RPMI7951 (cell line): ENCODE measurements at places on chromosomes 4 and X. TPM values are rescaled to one million over a fixed set of nuclear protein-coding genes. Genes with fewer than 3 reads are reported as not detected.

The ASIC5 gene
- not detected in 2 replicates for total RNA-seq

GRCh38 chr4:86961116-86961515 lies 26.3 kb downstream of the AFF1 start:
- DNase-seq, result no peak

- no peak for DNase-seq
These were observed 76.8 kb downstream of the RTL5 start for GRCh38 chrX:72054779-72055489.

The RBMX2 gene
- 19.5 and 19.7 TPM in 2 replicates for total RNA-seq

DNA sequence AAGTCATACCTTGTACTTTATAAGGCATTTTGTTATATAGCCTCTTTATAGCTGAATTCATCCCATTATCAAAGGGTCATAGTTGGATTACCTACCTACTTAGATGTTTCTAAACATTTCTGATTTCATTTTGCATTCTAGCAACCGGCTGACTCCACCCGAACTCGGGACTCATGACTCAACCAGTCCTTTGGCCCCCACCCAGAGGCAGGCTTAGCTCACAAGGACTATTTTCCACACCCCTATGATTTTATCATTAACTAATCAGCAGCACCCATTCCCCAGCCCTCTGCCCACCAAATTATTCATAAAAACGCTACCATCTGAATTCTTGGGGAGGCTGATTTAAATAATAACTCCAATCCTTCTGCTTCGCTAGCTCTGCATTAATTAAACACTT lies 79.9 kb upstream of the EGFL6 start:
- peak; percentile 73 for DNase-seq

DNA sequence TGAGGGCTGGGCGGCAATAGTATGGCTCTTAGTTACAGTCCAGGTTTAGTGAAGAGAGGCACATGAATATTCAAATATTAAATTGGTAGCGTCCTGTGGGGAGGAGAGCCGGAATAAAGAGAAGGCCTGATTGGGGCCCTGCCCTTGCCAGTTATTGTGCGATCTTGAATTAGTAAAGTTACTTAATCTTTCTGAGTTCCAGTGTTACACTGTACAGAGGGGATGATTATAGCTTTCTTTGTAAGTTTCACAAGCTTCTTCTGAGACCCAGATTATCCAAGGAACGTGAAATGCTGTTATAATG lies 1.2 kb downstream of the METAP1 start:
- no peak for DNase-seq

The SRPX2 gene
- 7.7 and 11.0 TPM in 2 replicates for total RNA-seq

DNA sequence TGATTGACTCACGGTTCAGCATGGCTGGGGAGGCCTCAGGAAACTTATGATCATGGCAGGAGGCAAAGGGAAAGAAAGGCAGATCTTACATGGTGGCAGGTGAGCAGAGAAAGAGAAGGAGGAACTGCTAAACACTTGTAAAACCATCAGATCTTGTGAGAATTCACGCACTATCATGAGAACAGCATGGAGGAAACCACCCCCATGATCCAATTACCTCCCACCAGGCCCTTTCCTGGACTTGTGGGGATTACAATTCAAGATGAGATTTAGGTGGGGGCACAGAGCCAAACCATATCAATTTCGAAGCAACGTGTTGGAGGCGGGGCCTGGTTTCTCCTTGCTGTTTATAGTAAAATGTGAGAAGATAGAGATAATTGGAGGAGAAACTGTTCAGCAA lies 167.4 kb downstream of the GABRB1 start:
- no peak for DNase-seq

- no peak for DNase-seq
These were observed 8.4 kb upstream of the NWD2 start for GRCh38 chr4:37236165-37236564.

The IBSP gene
- not detected in 2 replicates for total RNA-seq

The ARMCX2 gene
- 18.0 and 27.3 TPM in 2 replicates for total RNA-seq

The TEX13B gene
- total RNA-seq, result 0.12 TPM in 1 of 2 replicates, not detected in the other

- peak; percentile 80 for DNase-seq
These were observed 67.5 kb upstream of the CLDN34 start for GRCh38 chrX:9899640-9900111.

DNA sequence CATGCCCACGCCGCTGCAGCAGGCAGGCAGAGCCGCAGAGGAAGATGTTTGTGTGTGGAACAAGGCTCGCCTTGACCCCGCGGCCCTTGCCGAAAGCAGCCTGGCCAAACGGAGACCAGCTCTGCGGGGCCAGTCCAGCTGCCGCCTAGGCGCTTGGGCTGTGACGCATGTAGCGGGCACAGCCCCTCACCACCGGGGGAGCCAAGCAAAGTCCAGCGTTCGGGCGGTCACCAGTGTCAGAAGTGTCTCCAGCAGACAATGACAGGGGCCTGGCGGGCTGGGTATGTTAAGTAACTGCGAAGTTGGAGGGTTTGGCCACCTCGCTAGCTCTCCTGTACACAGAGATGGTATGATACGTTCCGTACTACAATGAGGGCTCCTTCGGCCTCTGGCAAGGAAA lies 1.3 kb downstream of the AMER1 start:
- no peak for DNase-seq

GRCh38 chr4:26887809-26888208 lies 27.2 kb downstream of the STIM2 start:
- DNase-seq, result no peak

- peak; percentile 72 for DNase-seq
These were observed 200.3 kb downstream of the PDGFC start for GRCh38 chr4:156771171-156771837.

The PAGE4 gene
- total RNA-seq, result not detected in 2 replicates

DNA sequence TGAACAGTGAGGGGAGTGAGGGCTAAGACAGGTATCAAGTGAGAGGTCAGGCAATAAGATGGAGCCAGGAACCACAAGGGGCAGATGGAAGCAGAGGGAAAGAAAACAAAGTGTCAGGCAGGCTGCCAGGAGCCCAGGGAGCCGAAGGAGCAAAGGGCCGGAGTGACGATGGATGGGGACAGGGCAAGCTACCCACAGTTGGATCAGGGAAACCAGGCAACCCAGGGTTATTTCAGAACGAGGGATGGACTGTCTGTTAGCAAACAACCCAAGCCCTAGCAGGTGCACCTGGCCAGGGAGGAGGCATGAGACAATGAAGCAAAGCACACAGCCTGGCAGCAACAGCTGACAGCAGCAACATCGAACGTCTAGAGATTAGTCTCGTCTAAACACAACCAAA lies 39.2 kb downstream of the SEL1L3 start:
- no peak for DNase-seq

DNA sequence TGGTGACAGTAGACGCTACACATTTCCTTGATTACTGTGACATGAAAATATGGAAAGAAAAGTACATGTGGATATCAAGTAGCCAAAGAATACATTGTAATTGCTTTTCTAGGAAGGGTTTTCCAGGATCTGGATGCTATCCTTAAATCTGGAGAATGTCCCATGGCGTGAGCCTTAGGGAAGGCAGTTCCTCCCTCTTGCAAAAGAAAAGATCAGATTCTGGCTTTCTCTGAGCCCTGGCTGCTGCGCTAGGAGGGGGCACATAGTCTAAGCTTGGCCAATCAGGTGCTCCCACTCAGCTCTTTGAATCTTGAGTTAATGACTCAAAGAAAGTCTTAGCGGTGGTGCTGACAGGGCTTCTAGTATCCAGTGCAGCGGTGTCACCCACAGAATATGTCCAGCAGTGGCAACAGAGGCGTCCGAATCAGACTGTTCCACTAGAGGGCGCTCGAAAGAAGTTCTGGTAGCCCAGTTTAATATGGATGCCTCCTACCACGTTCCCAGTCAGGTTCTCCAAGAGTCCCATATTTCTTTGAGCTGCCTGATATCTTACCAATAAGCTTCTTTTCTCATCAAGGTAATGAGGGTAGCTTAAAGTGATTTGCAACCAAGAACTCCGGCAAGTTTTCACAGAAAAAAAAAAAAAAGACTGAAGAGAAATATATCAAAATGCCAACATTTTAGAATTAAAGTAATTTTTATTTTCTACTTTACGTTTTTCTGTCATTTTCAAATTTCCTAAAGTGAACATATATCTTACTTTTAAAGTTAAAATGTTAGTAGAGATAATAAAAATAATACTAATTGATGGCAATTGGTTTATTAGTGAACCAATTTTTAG lies 213.4 kb upstream of the S100G start:
- DNase-seq, result peak; percentile 70

The BEND2 gene
- total RNA-seq, result not detected in 2 replicates

GRCh38 chrX:1870421-1870820 lies 255.6 kb downstream of the ASMT start:
- peak; percentile 87 for DNase-seq

The HSD17B13 gene
- 0.49 TPM in 1 of 2 replicates, not detected in the other for total RNA-seq

GRCh38 chr4:174713821-174714220 lies 115.2 kb downstream of the GLRA3 start:
- no peak for DNase-seq

DNA sequence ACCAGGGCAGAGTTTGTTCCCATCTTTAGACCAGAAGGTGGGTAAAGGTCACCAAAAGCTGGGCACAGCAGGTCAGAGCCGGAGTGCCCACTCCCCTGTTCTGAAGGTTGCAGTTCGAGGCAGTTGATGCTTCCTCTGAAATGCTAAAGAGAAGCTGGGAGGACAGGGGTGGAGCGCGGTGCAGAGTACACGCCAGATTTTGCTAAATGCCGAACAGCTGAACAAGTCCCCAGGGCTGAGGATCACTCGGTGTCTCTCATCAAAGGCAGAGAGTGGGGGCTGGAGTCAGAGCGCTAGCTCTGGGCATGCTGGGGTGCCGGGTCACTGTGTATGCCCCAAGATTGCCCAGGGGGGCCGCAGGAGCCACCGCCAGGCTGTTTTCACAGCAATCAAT lies 197.0 kb downstream of the BCOR start:
- DNase-seq, result peak; percentile 15

DNA sequence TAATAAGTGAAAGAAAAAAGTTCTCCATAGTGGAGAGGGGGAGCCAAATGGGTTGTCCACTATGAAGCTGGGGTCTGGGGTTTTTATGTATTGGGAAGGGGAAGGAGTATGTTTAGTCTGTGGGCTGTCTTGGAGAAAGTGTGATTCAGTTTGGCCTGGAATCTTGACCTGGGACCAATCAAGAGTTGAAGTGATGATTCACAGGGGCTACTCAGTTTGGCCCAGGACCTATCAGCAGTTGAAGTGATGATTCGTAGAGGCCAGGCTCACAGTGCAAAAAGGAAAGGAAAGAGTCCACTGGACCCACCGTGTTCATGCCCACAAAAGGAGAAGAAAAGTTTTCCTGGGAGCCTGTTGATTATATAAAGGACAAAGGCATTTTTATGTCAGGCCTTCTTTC lies 47.3 kb upstream of the RAB9B start:
- peak; percentile 20 for DNase-seq

- peak; percentile 1 for DNase-seq
These were observed 34.8 kb upstream of the USP51 start for GRCh38 chrX:55524487-55524886.

GRCh38 chrX:115533485-115533884 lies 27.5 kb upstream of the PLS3 start:
- no peak for DNase-seq

DNA sequence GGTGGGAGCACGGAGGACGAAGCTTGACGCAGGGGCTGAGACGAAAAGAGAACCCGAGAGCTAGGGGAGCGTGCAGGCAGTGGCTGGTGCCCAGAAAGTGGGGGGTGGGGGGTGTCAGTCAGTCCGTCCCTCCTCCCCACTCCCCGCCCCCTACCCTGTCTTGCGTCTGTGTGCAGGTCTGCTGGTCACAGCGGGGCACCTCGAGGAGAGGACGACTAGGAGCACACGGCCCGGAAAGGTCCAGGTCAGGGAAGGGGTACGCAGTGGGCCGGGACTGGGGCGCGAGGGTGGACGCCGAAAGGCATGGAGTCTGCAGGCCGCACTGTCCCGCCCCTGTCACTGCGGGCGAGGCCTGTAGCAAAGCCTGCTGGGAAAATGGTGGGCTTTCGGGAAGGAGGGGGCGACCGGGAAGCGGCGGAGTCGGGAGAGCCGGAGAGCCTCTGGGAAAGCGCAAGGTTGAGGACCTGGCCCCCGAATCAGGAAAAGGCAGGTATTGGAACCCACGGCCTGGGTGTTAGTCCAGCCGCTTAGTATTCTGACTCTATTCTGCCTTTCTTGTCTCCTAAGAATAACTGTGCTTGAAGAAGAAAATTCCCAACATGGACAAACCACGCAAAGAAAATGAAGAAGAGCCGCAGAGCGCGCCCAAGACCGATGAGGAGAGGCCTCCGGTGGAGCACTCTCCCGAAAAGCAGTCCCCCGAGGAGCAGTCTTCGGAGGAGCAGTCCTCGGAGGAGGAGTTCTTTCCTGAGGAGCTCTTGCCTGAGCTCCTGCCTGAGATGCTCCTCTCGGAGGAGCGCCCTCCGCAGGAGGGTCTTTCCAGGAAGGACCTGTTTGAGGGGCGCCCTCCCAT lies 769 bp downstream of the TCEAL1 start:
- peak; percentile 60 for DNase-seq

The NEXMIF gene
- not detected in 2 replicates for total RNA-seq
